NCI-H146 (cell line): ENCODE measurements at places on chromosomes 13 and 19.
A peak's percentile ranks its signal among the peaks of the same experiment; 100 is the strongest.

DNA sequence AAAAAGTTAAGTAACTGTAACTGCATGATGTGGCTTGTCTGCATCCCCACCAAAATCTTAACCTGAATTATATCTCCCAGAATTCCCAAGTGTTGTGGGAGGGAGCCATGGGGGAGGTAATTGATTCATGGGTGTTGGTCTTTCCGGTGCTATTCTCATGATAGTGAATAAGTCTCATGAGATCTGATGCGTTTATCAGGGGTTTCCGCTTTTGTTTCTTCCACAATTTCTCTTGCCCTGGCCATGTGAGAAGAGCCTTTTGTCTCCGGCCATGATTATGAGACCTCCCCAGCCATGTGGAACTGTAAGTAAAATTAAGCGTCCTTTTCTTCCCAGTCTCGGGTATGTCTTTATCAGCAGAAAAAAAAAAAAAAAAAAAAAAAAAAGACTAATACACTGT is 385.8 kb downstream of the SLITRK1 start:
- DNase-seq, result no peak

DNA sequence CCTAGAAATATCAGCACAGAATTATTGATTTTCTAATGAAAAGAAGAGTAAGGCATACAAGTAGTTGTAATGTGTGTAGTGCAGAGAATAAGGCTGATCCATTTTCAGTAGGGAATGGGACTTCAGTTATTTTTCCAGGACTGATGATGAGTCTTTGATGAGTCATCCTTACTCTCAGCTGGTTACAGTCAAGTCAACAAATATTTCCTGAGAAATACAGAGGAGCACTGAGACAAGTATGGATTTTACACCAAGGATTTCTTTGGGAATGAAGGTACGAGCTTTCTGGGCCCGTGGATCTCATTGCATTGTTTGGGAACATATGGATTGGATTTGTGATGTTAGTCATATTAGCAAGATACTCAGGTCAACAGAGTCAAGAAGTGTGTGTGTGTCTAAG is 502.7 kb downstream of the FGF9 start:
- no peak for DNase-seq

DNA sequence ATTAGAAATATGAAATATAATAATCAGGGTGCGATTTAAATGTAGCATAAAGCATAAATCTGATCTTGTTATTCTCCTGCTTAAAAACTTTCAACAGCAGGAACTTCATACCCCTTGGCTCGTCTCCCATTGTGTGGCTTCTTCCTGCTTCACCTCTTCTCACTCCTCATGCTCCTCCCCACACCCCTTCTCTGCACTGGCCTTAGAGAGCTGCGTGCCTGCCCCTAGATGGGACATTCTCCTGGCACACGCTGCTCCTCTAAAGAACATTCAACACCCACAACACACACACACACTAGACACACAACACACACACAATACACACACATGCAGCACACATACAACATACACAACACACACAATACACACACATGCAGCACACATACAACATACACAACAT is 104.6 kb upstream of the RAP2A start:
- no peak for DNase-seq

GRCh38 chr19:1882089-1882785 is 3.1 kb downstream of the ABHD17A start:
- no peak for DNase-seq

DNA sequence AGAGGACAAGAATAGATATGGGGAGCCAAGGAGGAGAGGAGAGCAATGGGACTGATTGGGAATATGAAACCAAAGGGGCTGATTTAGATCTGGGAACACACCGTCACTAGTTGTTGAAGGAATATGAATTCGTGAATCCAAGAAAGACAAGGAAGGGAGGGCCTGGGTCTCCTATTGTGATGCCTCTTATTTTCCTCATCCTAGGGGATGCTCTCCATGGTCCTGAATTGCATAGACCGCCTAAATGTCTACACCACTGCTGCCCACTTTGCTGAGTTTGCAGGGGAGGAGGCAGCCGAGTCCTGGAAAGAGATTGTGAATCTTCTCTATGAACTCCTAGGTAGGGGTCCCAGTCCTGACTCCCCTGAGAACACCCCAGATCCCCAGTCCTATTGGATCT is 21.5 kb downstream of the RYR1 start:
- no peak for DNase-seq

DNA sequence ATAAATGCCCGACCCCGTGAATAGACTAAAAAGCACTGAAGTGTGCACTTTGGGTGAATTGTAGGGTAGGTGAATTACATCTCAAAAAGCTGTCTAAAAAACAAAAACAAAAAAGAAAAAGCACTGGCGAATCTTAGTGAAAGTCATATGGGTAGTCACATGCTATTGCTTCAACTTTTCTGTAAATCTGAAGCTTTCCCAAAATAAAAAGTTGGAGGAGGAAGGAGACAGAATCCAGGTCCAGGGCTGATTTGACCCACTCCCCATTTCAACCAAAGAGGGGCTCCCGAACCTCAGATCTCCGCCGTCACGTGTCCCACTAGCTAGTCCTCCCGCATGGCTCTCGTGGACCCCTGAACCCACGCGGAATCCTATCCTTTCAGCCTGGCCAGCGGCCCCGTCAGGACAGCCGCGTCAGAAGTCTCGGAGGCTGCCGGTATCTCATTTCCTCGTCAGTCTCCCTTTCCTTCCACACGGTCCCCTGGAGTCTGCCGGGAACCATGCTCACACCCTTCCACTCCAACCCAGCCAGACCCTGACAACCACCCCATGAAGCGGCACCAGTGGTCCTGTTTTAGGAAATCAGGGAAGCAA is 6.1 kb downstream of the PPP1R12C start:
- no peak for DNase-seq

GRCh38 chr13:91740756-91741155 is 342.3 kb downstream of the GPC5 start:
- peak; percentile 9 for DNase-seq

DNA sequence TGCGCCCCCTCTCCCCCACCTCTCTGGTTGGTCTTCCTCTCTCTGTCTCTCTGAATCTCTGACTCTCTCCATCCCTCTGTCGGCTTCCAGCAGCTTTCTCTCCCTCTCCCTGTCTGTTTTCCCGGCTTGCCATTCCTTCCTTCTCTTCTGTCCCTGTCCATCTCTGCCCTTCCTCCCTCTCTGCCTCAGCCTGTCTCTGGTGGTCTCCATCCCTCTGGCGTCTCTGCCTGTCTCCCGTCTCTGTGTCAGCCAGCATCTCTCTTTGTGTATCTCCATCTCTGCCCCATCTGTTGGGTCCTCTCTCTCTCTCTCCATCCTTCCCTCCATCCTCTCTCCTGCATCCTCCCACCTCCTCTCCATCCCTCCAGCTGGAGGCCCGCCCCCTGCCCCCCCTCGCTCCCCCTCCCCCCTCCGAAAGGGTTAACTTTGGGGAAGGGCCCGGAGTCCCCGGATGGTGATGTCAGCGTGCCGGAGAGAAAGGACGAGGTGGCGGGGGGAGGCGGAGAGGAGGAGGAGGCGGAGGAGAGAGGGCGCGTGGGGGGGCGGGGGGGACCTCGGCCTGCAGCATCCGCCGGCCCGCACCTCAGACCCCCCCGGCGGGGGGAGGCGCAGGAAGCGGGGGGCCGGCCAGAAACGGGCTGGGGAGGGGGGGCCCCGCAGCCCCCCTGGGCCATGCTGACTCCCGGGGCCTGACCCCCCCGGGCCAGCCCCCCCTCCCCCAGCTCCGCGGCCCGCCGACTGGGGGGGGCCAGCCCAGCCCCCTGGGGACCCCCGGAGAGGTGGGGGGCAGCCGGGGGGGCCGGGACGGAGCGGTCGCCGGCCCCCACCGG is at the start of gene BRSK1:
Gene BRSK1 (plus strand): TSS at position 450 of the 830 bp plus-strand sequence. CDS start 446 bp downstream, outside the sequence.
- DNase-seq, result peak; percentile 88

- DNase-seq, result no peak
Measured at GRCh38 chr13:67635754-67636153, 405.6 kb upstream of the PCDH9 start.

DNA sequence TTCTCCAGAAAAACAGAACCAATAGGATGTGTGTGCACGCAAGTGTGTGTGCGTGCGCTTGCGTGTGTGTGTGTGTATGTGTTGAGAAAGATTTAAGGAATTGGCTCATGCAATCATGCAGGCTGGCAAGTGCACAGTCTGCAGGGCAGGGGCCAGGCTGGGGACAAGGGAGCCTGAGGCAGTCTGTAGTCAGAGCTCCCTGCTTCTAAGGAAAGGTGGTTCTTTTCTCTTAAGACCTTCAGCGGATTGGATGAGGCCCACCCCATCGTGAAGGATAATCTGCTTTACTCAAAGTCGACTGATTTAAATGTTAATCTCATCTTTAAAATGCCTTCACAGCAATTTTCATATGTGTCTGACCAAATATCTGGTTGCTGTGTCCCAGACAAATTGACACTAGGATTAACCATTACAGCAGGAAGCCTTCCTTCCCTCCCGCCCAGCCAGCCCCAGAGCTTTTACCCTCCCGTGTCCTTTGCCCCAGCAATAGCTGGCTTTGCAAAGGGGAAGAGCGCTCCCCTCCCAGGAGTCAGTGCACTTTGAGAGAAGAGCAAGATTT is 15.0 kb upstream of the NAXD start:
- no peak for DNase-seq

- no peak for DNase-seq
Measured at GRCh38 chr13:29418026-29418425, 177.5 kb downstream of the SLC7A1 start.

GRCh38 chr13:53137779-53138178 is 109.2 kb downstream of the OLFM4 start:
- no peak for DNase-seq

DNA sequence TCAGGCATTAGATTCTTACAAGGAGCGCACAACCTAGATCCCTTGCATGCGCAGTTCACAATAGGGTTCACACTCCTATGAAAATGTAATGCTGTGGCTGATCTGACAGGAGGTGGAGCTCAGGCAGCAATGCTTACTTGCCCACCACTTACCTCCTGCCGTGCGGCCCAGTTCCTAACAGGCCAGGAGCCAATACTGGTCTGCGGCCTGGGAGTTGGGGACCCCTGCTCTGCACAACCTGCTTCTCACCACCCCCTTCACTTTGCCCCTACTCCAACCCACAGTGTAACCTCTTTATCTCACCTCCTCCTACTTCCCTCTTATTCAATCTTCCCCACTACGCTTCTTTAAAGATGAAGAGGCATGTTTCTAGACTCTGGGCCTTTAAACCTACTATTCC is 240.2 kb downstream of the RGCC start:
- DNase-seq, result no peak

DNA sequence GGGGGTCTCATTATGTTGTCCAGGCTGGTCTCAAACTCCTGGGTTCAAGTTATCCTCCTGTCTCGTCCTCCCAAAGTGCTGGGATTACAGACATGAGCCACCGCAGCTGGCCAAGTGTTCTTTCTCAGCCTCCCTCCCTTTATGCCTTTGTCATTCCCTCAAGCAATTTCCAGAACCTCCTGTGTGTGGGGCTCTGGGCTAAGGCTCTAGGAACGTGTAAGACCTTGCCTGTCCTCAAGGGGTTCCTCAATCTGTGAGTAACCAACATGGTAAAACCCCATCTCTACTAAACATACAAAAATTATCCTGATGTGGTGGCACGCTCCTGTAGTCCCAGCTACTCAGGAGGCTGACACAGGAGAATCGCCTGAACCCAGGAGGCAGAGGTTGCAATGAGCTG is 15.5 kb upstream of the SPACA4 start:
- DNase-seq, result no peak

GRCh38 chr19:27779954-27780353 is 1433.0 kb downstream of the UQCRFS1 start:
- no peak for DNase-seq

GRCh38 chr19:48487544-48487943 is 18.4 kb downstream of the CYTH2 start:
- no peak for DNase-seq

DNA sequence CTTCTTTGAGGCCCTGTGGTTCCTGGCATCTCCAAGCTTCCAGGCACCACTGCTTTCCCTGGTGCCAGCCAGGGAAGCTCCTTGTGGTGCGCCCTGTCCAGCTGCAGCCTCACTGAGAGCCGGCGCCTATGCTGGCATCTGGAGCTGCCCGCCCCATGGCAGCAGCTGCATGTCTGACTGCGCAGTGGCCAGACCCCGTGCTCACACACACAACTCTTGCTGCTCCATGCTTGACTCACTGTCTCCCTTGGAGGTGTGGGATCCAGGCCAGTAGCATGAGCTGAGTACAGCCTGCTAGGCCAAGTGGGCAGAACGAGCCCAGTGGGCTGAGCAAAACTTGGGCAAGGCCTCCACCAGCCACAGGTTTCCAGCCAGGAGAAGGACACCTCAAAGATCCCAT is 11.5 kb upstream of the SUPT20H start:
- no peak for DNase-seq

DNA sequence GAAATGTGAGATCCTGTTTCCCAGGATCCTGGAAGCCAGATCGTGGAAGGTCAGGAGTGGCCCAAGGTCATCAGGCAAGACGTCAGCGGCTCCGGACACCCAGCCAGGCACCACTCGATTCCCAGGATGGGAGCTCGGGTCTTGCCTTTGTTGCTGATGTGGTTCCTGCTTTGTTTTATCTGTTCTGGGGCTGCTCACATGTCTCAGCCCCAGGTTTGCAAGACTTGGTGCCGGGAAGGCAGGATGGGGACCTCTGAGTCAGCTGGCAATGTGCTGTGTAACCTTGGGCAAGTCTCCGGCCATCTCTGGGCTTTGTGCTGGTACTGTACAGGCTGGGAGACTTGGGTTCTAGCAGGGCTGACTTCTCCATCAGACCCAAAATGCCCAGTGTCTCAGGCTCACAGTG is 1.4 kb upstream of the FCHO1 start:
- DNase-seq, result no peak

- no peak for DNase-seq
Measured at GRCh38 chr19:37997911-37998344, 90.9 kb downstream of the SIPA1L3 start.

DNA sequence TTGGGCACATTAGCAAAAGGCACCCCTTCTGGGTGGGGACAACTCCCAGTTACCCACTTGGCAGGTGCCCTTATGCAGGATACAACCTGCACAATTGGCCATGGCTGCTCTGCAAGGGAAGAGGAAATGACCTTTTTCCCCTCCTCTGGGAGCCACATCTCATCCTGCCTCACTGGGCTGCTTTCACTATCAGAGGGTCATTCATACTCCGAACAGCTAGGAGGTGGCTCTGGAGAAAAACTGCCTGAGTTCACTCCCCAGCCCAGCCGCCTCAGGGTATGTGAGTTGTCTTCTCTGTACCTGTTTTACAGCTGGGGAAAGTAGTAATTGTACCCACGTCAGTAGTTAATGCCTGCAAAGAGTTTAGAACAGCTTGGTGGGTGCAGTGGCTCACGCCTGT is 7.1 kb upstream of the ACTN4 start:
- DNase-seq, result no peak

- DNase-seq, result no peak
Measured at GRCh38 chr13:26325876-26326275, 71.9 kb downstream of the CDK8 start.

- DNase-seq, result no peak
Measured at GRCh38 chr19:12098040-12098439, 33.5 kb downstream of the ZNF844 start.

GRCh38 chr13:94427313-94427953 is 52.0 kb downstream of the DCT start:
- DNase-seq, result peak; percentile 89
